Fibroblast of skin of left quadriceps (primary cell): ENCODE measurements at places on chromosomes 5 and 9.

- DNase-seq = no peak
These were observed 1.9 kb downstream of the DPM2 start for GRCh38 chr9:127935765-127936221.

- DNase-seq = no peak
These were observed 157.0 kb upstream of the NTRK2 start for GRCh38 chr9:84512493-84512892.

DNA sequence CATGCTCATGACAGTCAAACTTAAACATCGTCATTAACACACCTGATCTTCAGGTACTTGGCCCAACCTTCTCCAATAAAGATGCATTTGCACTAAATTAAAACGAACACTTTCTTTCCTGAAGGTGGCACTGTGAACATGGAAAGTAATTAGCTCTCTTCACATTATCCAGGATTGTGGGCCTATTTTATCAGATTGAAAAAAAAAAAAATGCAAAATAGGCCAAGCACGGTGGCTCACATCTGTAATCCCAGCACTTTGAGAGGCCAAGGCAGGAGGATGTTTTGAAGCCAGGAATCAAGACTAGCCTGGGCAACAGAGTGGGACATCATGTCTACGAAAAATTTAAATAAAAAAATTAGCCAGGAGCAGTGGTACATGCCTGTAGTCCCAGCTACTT is 14.4 kb upstream of the CDC20B start:
- DNase-seq = no peak

- DNase-seq = no peak
These were observed 149.6 kb upstream of the C9orf72 start for GRCh38 chr9:27722866-27723265.

DNA sequence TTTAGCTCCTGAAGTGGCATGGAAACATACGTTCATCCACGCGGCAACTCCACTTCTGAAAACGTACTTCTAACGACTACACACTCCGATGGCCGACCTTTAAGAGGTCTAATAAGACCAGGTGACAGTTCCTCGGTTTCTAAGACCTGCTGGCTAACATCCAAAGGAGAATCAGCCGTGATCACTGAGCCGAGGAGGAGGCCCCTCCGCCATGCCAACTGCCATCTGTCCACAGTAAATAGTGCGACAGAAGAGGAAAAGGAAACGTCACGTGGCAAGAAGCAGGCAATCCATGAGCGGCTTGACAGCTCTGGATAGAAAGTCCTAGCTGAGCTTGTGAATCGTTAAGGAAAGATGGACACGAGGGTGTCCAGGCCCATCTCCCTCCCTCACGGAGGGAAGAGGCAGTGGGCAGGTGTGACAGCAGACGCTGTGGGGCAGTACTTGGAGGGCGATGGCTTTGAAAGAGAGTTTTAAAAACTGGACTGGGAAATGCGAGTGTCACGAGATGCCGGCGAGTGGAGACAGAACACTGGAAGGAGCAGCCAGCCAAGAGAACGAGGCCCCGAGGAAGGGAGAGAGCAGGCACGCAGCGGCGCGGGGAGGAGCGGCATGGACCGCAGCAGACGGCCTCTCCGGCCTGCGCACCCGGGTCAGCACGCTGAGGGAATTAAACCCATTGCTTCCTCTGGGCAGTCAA is 66.7 kb upstream of the TBC1D9B start:
- DNase-seq = no peak

DNA sequence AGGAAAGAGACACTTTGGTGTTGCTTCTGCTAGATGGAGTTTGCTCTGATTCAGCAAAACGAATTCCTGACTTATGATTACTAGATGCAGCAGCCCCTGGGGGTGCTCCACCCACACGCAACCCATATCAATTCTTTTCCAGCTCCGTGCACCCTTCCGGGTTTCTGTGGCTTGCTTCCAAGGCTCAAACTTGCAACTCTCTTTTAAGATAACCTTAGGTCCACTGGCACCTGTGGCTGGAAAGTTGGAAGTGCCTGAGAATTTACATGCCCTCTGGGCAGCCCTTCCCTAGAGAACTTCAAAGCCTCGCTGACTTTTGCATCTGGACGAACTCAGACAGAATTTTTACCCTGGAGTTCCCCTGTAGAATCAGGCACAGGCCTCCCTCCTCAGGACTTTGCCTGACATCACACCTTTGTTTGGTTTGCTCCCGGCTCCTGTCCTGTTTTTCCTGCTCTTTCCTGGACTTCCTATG is 224.9 kb downstream of the SNX18 start:
- no peak for DNase-seq

GRCh38 chr5:66959653-66960052 is 236.9 kb downstream of the CD180 start:
- DNase-seq = no peak

DNA sequence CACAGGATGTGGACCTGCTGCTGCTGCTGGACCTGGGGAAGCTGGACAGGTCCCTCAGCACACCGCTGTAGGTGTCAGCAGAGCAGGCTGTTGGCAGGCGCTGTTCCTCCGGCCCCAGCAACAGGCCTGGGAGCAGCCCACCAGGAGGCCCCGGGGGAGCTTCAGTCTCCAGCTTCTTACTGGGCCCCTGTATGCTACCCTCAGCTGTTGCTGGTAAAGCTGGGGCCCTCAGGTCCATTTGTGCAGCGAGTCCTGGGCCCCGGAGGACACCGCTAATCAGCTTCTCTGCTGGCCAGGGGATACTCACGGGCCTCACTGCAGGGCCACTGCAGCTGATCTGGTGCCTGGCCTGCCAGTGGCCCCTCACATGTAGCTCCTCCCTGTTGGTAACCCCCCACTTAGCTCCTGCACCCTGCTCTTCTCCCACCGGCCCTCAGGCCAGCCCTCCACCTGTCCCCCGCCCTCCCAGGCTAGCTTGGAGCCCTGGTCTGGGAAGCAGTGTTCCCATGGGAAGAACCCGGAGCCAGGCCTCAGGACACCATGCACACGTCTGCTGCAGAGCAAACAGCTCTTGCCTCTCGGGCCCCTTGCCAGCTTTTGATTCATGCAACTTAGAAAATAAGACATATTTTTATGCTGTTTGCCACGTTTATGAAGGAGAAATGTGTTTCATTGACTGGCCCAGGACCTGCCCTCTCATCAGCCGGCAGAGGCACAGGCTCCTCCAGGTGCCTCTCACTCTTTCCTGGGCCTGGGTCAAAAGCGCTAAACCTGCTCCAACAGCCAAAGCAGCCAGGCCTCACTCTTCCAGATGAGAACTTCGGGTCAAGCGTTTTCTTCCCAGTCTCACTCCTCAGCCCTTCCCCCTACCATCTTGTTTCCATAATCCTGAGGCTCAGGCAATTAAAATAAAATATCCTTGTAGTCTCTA is 61.0 kb upstream of the ADAMTS2 start:
- DNase-seq = no peak

GRCh38 chr5:11415751-11416150 is 488.5 kb downstream of the CTNND2 start:
- no peak for DNase-seq

- DNase-seq = no peak
These were observed 119.5 kb downstream of the SYK start for GRCh38 chr9:90921104-90921503.

- DNase-seq = no peak
These were observed 91.9 kb downstream of the JAKMIP2 start for GRCh38 chr5:147690595-147690994.

DNA sequence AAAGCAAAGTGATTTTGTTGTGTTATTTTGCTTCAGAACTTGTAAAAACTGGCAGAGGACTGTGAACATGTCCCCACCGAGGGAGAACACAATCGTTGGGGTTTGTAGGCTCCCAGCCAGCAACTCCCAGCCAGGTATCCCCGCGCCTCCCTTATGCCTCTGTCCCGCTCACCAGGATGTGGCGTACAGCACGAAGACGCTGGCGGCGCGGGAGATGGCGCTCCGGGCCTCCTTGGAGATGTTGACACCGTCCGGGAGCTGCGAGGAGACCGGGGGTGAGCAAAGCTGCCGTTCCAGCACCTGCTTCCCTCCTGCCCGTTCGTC is 630 bp downstream of the POLE3 start:
- no peak for DNase-seq

- DNase-seq = no peak
These were observed 54.3 kb upstream of the BOD1 start for GRCh38 chr5:173670791-173671120.

DNA sequence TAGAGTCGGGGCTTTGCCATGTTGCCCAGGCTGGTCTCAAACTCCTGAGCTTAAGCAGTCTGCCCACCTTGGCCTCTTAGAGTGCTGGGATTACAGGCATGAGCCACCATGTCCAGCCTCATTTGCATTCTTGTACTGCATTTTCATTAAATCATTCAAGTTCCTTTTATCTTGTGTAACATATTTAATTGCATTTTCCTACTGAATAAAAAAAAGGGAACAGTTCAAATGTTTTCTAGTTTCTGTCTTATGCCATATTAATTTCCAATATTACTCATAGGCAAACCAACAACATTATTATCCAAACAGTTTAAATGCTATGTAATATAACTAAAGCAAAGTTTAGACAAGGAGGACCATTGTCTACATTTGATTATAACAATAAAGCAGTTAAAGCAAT is 6.1 kb downstream of the SLC31A1 start:
- no peak for DNase-seq

GRCh38 chr5:176362233-176362490 is 598 bp upstream of the KIAA1191 start:
- DNase-seq = no peak

- no peak for DNase-seq
These were observed 66.7 kb downstream of the HRH2 start for GRCh38 chr5:175724314-175725275.

DNA sequence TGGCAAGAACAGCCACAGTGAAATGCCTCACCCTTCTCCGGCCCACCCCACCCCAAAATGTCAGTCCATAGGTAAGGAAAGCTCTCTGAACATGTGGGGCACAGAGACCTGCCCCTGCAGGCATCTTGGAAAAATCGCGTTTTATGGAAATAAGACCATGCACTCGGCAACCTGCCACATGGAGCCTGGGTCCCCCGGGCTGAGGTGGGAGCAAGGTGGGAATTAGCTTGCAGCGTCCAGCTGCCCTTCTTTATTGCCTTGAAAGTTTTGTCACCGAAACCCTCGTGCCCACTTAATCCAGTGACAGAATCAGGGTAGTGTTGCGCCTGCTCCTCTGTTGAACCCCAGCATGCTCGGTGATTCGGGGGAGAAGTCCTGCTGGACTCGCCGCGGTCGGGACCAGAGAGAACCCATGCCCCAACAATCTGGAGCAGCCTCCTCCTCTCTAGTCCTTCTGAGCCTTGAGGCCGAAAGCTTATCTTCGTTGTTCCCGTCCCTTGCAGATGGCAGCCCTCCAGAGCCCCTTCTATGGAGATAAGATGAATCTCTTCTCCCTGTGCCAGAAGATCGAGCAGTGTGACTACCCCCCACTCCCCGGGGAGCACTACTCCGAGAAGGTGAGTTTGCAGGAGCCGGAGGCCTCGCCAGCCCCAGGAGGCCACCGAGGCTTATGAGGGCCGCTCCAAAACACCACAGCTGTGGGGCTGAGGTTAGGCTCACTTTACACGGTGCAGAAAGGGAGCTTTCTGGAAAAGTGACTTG is 67.9 kb downstream of the PSMB7 start:
- no peak for DNase-seq

- no peak for DNase-seq
These were observed 118.7 kb upstream of the BOD1 start for GRCh38 chr5:173735184-173735583.

- no peak for DNase-seq
These were observed 142.7 kb upstream of the ADAMTSL1 start for GRCh38 chr9:18331310-18331684.

DNA sequence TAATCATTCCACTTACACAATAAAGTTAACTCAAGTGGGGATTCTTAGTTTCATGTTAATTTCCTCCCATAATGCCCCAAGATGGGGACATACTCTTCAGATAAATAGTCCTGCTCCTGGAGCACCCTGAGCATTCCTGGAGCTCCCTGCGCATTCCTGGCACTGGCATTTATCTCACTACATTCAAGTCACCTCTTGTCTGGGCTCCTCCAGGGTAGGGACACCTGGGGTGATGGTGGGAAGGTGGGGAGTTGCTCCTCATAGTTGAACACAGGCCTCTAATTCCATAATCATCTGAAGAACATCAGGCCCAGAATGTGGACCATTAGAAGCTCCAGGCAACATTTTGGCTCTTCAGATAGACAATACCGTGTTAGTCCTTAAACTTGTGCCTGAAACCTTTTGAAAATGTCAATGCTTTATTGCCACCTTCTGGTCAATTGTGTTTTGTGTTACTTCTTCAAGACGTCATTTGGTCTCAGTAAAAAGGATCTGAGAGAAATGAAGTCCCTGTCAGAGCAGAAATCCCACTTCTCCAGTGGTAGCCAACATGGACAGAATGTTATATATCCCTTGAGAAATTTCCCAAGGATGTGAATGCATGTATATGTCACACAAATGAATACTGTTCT is 14.2 kb upstream of the AGGF1 start:
- DNase-seq = peak; percentile 22

DNA sequence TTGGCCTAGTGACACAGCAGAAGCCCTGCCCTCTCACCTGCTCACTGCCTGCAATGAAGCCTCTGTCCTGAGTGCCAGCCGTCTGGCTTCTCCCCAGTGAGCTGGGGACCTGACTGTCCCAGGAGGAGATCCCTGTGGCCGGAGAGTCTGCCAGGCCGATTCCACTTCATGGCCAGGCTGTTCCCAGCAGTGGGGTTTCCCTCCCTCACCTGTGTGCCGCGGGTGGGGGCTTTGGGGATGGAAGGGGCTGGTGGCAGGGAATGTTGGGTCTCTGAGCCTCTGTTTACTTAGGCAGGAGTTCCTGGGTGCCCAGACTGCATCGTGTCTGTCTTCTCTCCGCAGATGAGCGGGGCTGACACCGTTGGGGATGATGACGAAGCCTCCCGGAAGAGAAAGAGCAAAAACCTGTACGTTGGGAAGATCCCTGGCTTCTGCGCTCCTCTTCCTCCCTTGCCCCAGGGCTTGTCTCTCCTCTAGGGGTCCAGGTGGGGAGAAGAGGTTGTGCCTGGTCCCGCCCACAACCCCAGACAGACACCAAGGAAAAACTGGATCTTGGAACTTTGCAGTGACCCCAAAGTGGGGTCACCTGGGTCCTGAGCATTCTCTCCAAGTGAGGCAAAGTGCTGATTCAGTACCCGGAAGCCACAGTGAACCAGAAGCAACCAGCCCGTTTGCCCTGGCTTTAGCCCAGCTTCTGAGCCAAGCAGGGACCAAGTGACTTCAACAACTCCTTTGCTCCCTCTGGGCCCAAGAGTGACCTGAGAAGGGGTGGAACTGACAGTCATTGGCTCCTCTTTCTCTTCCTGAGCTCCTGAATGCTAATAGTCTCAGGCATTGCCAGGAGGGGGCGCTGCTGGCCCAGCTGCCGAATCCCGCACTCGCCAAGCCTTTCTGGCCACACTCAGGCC is 127.7 kb downstream of the RGS3 start:
- no peak for DNase-seq

- DNase-seq = no peak
These were observed 62.9 kb downstream of the MAMDC2 start for GRCh38 chr9:70106571-70106970.

GRCh38 chr9:132324425-132324824 is 30.4 kb downstream of the SETX start:
- no peak for DNase-seq

GRCh38 chr5:65103756-65104440 is 335.2 kb downstream of the CWC27 start:
- no peak for DNase-seq
